ENCODE measurements at places on chromosomes 4 and X.
A peak's percentile ranks its signal among the peaks of the same experiment; 100 is the strongest.

GRCh38 chr4:67565284-67565683, 6.8 kb downstream of the STAP1 start:
- no peak for DNase-seq

GRCh38 chrX:47247206-47247998, 14.6 kb downstream of the USP11 start:
- no peak for DNase-seq

GRCh38 chrX:112841820-112842157, 1.2 kb upstream of the AMOT start:
- no peak for DNase-seq

GRCh38 chr4:104896660-104897645, 249.7 kb upstream of the TET2 start:
- peak; percentile 69 for DNase-seq

- no peak for DNase-seq
Observed at GRCh38 chr4:141169391-141169790, 36.1 kb upstream of the RNF150 start.

- DNase-seq, result no peak
Observed at GRCh38 chr4:118967393-118967792, 78.7 kb downstream of the SYNPO2 start.

DNA sequence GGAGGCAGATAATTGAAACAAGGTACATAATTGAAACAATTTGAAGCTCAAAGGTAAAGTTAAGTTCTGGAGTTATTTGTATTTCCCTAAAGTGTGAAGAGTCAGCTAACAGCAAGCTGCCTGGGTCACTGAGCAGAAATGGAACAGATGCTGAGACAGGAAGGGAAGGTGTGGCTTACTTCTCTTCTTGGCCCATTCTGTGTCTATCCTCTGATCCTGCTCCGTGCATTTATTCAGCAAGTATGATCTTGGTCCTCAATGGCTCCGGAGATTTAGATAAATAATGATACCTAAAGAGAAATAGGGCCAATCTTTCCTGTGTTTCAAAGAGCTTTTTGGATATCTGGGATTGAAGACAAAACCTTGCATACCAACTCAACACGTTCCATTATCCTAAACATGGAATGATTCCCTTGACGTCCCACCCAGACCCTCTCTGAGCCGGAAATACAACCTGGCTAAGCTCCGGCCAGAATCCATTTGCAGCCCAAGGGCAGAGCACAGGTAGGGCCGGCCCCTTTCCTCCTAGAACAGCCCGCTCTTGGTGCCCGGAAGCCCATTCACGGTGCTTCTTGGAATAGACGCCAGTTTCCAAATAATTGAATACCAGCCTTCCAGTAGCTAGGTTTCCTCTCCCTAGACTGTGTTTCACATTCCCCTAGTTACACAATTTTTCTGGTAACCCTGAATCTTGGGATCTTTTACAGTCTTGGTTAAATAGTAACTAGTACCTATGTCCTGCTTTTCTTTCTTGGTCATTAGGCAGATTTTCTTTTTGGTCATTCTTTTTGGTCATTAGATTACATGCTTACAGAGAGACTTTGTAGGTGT, 211.0 kb downstream of the NWD2 start:
- no peak for DNase-seq

- no peak for DNase-seq
Observed at GRCh38 chr4:148834804-148835631, 392.8 kb upstream of the NR3C2 start.

GRCh38 chrX:50648156-50648555, 165.8 kb downstream of the SHROOM4 start:
- DNase-seq, result no peak

DNA sequence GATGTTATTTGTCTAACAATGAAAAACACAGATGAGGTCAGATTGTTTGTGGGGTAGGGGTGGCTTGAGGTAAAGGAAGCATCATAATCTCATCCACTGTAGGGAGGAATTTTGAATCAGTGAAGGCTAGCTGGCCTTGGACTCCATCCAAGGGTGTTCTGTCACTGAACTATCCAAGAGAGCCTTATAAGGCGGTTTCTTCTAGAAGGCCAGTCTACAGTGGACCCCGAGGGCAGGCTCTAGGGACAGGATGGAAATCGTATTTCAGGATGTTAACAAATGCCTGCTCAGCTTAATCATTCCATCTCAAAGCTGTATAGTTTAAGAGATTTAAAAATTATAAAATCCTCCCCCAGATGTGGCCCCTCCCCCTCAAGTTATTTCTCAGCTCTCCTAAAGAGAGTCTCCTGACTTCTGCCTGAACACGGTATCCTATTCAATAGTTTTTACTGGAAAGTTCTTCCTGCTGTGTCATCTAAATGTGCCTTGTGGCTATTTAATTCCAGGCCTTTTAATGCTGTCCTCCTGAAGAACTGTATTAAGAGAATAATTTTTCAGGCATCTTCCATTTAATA, 8.0 kb downstream of the IGFBP7 start:
- DNase-seq, result no peak

- DNase-seq, result no peak
Observed at GRCh38 chr4:51884606-51885005, 41.7 kb downstream of the DCUN1D4 start.

DNA sequence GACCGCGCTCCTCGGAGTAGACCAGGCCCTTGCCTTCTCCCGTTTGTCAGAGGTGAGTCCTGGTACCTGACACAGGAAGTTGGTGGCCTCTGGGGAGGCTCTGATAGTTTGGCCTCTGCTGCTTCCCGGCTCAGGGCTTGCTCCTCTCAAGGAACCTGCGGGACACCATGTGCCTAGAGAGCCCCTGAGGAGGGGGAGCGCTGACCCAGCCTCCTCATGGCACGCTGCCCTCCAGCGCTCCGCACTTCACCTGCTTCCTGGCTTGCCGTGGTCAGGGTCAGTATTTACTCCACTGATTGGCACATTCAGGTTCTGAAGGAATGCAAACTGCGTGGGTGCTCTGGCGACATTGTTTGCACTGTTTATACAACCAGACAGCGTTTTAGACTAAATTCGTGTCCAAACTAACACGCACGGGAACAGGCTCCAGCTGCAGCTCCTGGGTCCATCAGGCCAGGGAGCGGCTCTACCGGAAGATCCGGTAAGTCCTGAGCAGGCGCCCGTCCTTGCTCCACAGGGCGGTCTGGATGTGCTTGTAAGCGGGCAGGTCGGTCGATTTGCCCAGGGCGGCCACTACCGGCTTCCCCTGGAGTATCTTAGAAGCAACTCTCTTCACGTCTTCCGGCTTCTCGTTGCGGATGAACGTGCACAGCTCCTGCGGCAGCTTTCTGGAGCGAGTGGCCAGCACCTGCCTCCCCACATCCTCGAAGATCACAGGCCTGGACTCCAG, 121.6 kb upstream of the GRID2 start:
- no peak for DNase-seq

DNA sequence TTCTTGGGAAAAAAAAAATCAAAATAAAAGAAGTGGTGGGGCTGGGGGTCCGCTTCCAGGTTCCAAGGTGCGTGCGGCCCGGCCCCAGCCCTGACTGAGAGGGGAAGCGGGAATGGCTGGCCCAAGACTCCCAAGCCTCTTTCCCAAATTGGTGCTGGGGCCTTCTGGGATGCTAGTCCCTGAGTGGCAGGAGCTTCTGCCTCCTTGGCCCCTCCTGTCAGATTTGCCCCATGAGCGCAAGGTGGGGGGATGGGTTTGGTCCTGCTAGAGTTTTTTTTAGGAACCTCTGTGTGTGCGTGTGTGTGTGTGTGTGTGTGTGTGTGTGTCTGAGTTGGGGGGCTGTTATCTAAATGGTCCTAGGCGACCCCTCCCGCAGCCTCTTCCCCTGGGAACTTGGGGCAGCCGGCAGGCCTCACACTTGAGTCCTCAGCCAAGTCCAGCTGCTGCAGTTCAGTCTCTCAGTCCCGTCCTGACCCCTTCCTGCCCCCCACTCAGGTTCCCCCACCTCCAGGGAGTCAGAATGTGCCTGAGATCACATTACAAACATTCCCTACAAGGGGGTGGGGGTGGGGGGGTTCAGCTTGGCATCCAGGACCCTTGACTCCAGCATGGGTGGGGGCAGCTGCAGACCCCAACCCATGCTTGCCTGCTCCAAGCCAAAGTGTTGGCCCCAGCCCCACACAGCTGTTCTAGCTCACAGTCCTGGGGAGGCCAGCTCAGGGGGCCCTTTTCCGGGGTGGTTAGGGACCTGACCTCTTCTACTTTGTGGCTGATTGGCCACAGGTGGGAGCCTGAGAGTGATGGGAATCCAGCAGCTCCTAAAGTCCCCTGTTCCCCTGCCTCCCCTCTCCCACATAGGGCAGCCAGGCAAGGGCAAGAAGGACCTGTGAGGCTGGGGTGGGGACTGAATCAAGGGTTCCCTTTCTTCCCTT, 4.0 kb downstream of the EFNB1 start:
- DNase-seq, result no peak

- DNase-seq, result no peak
Observed at GRCh38 chr4:128305942-128306341, 18.3 kb upstream of the PGRMC2 start.

- no peak for DNase-seq
Observed at GRCh38 chrX:82230013-82230412, 1028.1 kb downstream of the SH3BGRL start.

DNA sequence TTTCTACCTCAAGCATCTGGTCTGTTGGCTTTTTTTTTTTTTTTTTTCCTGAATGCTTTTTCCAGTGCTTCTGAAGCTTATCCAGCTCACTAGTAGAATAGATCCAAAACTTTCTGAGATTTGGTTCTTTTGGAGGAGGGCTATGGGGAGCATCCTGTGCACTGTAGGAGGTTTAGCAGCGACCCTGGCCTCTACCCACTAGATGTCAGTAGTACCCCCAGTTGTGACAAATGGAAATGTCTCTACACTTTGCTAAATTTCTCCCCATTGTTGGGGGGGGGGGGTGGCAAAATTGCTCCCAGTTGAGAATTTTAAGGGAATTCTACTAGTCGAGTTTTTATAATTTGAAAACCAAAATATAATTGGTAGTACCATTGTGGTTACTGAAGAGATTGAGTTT, 23.0 kb upstream of the PPA2 start:
- DNase-seq, result no peak

DNA sequence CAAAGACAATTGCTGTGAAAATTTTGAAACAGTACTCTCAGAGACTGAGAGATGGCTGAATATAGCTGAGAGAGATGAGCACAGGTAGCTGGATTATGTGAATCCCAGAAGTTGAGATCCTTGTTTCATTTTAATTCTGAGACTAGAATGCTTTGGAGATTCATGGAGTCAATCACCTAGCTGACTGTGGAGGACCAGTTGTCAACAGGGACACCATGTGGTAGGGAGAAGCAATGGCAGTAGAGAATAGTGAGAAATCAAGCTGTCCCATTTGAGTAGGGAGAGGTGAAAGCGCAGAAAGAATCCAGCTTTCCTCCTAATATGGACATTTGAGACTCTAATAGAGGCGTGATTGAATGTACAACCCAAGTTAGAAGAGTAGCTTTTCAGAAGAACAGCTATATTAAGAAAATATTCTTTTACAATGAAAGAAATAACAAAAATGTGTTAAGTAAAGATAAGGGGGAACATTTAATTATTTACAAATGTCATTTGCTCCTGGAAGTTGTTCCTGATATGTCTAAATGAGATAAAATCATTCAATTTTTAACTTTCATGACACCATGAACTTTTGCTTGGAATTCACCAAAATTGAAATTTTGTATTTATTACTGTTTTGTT, 30.3 kb upstream of the GLRB start:
- peak; percentile 3 for DNase-seq

DNA sequence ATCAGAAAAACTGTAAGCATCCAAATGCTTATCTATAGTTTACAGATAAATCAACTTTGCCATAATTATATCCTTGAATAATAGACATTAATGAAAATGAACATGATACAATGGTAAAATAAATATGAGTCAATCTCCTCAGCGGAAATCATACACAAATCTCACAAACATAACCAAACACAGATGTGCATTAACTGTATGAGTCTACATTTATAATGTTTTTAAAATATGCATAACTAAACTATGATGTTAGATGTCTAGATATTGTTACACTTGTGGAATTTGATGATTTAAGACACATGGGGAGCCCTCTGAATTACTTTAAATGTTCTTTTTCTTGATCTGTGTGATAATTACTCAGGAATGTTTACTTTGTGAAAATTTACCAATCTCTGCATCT, 951.2 kb downstream of the TECRL start:
- no peak for DNase-seq

GRCh38 chrX:154458954-154459778, 1.1 kb downstream of the PLXNA3 start:
- no peak for DNase-seq

DNA sequence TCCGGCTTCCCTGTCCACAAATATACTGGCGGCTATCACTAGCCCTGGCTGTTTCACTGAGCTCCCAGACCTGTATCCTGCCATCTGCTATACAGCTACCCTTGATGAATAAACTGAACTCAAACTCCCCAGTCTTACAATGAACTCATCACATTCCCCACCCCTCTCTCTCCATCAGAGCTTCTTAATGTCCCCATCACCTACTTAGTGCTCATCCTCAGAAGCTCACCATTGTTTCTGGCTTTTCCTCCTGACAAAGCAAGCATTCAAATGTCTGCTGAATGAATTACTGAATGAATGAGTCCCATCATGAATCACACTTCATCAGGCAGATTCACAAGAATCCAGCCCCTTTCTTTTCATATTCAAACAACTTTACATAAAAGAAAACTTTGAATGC, 5.7 kb upstream of the DGAT2L6 start:
- no peak for DNase-seq

DNA sequence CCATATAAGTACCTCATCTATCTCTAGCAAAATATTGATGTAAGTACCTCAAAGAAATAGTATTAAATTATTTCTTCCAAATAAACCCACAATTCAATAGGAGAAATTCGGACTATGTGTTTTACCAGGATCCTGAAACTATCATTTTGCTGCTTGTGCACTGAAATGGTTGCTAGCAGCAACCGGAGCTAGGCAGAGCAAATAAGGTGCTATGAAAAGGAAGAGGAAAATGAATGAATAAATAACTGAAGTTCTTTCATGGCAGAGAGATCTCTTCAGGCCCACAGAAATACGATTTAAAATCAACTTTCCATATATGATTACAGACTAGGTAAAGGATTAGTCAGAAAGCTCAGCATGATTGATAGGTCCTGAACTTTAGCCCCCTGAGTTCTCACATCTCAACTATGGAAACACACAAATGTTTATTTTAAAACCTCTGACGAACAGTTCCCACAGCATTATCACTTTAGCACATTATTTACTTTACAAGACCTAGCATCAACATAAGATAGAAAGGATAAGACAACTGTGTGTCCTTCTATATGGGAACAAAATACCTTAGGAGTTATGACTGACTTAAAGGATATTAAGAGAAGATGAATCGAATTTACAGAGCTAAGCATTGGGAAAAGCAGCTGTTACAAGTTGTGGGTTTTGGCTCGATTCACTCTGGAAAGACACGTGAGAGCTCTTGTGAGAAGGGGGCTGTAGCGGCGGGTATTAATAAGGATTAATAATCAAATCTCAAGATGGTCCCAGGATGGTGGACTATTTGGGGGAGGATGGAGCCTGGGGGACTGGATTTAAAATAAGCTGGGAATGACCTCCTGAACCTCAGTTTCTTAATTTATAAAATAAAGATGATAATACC, 104.3 kb downstream of the CORIN start:
- DNase-seq, result no peak

DNA sequence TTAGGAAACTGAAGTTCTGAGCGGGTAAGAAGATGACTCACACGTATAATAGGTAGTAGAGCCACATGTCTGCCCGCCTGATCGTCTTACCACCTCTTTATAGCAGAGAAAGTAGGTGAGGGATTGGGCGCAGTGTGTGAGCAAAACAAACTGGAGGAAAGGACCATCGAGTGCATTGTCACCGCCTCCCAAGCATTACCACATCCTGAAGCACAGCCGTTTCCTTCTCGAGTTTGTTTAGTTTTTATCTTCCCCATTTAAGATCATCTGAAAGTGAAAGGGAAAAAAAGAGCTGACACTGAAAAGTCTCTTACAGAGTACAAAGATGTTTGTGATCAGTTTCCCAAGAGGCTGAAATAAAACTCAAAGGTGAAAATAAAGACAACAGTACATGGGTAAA, 14.8 kb downstream of the PDK3 start:
- peak; percentile 97 for DNase-seq

Measured in T-helper 2 cell (primary cell).